ENCODE measurements at places on chromosomes 2 and 18.

DNA sequence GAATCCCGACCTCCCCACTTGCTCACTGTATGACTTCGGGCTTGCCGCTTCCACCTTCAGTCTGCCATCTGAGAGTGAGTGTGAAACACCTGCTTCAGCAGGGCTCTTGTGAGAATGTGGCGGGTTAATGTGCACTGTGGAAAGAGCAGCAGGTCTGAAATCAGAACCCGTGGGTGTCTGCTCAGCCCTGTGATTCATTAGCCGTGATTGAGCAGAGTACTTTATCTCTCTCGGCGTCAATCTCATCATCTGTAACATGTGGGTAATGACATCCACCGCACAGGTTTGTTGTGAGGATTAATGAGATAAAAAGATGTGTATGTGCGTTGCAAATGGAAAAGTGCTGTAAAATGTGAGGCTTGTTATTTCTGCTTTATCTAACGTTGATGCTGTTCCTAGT, 128.6 kb downstream of the LRATD1 start:
- peak; percentile 67 for DNase-seq

DNA sequence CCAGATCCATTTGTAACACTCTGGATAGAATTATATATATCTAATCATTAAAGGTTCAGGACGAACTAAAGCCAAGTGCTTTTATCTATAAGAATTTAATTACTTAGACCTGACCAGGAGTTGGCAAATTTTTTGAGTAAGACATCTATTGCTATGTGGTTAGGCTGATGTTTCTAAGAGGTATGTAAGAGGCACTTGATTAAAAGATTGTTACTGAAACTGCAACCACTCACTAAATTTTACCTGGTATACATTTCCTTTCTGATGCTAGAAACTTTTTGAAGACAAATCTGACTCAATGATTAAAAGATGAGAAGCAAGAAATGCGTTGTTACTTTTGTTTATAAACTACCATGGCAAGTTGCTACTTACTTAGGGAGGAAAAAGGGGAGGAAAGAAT, 76.7 kb upstream of the CHAC2 start:
- DNase-seq: no peak

DNA sequence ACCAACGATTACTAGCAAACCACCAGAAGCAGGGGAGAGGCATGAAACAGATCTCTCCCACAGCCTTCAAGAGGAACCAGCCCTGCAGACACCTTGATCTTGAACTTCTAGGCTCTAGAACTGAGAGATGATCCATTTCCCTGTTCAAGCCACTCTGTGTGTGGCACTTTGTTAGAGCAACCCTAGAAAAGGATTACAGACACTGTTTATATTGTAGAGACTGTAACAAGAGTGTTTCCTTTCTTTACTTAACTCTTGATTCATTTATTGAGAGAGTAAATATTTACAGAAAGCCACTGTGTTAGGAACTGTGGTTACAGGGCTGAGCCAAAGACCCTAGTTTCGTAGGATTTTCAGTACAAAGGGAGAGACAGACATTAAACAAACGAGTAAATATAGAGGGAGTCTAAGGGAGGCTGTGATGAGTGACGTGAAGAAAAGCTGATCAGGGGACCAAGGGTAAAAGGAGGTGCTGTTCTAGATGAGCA, 10.9 kb downstream of the CCDC68 start:
- no peak for DNase-seq

GRCh38 chr2:56465491-56465890, 281.7 kb downstream of the CCDC85A start:
- no peak for DNase-seq

- DNase-seq: no peak
These were observed 18.7 kb downstream of the ARHGAP28 start for GRCh38 chr18:6748241-6748640.

DNA sequence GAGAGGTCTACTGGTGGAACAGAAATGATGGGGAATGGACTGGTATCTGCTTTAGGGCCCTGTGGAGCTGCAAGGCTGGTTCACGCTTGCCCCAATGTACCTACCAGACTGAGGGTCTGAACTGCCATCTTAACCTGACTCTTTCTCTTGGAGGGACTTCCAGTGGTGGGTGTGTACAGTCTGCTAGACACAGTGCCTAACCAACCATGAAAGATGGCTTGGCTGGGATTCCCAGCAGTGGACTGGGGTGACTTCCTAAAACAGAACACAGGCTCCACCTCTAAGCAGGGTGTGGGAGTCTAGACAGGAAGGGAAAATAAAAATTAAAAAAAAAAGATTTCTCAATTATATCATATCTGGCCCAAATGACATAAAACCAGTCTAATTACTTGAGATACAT, 25.5 kb upstream of the MYO3B start:
- DNase-seq: no peak

DNA sequence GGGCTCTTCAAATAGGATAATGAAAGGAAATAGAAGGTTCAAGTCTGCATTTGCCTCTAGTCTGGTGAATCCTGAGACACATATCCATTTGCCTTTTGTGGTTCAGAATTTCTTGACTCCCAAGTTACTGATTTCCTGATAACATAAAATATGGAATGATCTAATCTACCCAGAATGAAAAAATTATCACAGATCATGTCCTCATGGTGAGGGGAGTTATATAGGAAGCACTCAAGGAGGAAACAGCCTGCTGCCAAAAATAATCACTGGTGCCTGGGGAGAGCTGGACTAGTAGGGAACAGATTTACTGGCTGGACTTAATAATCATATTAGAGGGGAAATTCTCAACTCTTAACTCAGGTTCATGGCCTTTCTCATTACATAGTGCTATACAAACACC, 95.5 kb upstream of the STK17B start:
- DNase-seq: no peak

DNA sequence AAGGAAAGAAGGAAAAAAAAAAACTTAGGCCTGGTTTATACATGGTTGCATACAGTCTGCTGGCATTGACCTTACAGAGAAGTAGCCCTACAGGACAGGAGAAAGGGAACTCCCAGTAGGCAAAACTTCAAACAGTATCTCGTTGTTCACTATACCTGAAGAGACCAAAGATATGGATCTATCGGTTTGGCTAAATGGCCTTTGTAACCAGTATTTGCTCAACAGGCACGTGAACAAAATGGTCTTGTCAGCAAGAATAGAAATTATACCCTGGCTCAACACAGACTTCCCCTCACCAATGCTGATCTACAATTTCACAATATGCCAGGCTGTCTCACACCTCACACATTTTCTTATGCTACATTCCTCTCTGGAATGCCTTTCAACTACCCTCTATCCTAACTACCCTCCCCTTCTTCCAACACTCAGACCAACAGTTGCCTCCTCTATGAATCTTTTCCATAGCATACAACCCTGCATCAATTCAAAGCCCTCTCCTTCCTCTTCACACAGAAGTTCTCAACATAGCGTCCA, 13.7 kb downstream of the HYCC2 start:
- no peak for DNase-seq

DNA sequence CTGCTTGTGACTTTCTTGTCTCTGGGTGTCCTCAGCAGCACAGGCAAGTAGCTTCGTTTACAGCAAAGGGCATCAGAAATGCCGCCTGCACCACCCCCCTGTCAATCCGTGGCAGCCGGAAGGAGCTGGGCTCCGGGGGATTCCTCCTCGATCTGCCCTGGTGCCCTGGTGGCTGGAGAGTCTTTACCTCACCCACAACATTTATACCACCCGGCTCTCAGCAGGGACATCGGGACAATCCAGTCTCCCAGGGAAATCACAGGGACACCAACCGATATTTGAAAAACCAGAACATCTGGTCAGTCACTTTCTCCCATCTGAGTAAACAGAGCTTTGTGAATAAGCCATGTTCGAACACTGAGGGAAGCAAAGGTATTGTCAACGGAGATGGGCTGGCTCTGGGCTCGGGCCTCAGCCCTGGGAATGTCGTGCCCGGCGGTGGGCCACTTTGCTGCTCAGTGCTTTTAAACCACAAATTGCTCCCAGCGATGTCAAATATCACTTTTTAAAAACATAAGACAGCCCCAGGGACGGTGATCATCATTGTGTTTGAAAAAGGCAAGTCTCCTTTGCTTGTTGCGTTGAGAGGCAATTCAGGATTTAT, 210.0 kb upstream of the SALL3 start:
- DNase-seq: no peak

DNA sequence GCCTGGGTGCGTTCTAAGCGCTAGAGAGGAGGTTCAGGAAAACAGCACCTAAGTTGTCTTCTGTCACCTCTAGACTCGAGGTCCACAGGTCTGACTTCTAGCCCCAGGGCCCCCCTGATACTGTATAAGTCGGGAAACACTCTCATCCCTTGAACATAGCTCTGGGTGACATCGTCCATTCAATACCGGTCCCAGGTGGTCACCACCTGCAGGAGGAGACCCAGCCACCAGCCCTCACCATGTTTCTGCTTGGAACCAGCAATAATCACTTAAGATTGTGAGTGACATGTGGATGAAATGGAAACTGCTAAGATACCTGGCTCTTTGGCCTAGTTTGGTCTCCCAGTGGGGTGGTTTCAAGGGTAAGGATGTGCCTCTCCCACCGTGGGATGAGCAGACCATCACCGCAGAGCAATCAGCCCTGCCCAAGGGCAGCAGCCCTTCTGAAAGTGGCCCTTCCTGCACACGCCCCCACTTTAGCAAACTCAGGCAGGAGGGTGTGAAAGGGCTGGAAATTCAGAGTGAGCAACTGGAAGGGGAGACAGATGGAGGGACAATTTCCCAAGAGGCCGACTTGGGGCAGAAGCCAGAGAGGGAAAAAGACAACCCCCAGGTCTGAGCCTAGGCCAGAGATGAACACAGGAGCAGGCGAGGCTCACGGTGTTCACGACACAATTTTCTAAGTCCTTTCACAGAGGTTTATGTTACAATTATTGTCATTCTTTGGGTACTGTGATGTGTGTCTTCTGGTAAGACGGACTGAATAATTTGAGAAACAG, 95.2 kb downstream of the ZNF516 start:
- DNase-seq: no peak

- DNase-seq: no peak
These were observed 38.5 kb downstream of the NPC1 start for GRCh38 chr18:23547846-23548245.

GRCh38 chr2:203908797-203909185, 27.8 kb upstream of the ICOS start:
- no peak for DNase-seq

DNA sequence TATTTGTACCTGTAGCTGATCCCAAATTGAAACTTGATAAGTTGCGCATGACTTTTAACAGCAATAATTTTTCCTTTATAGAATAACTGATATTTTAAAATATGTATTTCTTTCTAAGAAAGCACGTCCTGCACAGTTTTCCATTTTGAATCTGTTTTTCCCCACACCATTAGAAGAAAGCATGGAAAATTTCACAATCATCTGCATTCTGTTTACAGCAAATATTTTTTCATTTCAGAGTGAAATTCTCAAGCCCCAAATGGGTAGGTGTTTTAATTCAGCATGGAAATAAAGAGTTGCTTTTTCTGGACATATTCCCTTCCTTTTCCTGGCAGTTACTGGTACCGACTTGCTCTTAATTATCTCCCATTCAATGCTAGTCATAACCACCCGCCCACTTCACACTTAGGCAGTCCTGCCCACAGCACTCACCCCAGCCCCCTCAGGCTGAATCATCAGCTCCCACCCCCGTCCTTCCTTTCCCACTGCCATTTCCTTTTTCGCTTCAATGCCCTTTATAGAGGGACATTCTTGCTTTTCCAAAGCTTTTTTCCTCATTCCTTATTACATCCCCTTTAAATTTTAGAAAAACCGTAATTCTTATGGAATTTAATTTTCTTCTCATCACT, 89.2 kb upstream of the GLS start:
- no peak for DNase-seq

DNA sequence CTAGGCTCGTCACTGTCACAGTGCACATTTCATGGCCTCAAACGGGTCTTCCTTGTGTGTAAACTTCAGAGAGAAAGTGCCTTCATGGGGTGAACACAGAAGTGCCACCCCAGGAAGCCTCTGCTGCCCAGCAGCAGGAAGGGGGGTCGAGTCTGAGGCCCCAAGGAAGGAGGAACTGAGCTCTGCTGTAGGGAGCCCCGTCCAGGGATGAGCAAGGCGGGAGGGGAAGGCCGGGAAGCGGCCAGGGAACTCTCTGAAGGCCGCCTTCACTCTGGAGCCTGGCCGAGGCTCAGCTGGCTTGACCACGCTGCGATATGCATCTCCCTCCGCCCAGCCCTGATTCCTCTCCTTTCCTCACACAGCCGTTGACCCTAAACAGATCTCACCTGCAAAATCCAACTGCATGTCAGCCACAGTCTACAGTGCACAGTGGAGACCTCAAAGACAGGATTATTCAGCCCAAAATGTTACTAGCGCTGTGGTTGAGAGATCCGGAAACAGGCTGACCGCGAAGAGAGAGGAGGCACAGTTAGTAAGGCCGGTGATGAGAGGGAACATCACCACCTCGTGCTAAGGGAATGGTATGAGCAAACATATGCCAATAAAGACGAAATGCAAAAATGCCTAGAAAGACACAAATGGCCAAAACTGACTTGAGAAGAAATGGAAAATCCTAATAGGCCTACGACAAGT, 34.2 kb upstream of the CTDP1 start:
- DNase-seq: no peak
